ENCODE measurements at places on chromosomes 7 and 10. TPM values are rescaled to one million over a fixed set of nuclear protein-coding genes. Genes with fewer than 3 reads are reported as not detected.

DNA sequence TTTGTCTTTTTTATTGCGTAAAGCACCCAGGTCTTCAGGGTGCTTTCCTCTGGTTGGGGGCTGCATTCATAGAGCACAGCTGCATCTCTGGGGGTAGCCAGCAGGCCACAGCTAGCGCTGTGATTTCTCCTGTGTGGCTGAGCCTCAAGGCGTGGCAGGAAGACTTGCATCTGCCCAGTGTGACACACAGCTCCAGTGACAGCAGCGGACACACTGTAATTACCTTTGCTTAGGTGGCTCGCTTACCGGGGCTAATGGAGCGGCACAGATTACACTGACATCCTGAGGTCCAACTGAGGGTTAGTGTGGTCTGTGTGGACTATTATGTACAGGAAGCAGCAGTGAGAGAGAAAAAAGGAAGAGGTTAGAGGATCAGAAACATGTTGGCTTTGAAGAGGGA, 27.1 kb downstream of the ABCB4 start:
- no peak for DNase-seq

- no peak for DNase-seq
Observed at GRCh38 chr10:126227762-126228134, 160.5 kb downstream of the ADAM12 start.

Gene NKX1-2
- total RNA-seq: not detected

Gene WNT8B
- total RNA-seq: 0.23 TPM

Gene CFAP43
- 0.18 TPM for total RNA-seq

DNA sequence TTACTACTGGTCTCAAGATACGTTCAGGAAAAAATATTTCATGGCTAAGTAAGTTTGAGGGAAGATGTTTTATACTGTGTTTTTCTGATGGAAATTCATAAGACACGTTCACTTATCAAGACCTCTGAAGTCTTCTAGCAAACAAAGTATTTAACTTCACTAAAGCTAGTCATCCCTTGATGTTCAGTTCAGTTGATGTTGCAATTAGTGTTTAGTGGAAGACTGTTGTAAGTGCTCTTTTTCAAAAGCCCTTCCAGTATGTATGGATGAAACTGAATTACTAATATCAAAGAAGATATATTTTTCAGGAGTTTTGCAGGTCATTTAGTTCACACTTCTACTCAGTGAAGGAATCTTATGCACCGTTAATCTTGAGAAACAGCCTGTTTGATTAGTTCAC, 25.1 kb downstream of the CUL1 start:
- DNase-seq: no peak

Gene AGK
- total RNA-seq: 26.4 TPM

Gene NKX2-3
- not detected for total RNA-seq

Gene PAXIP1
- total RNA-seq: 17.5 TPM

DNA sequence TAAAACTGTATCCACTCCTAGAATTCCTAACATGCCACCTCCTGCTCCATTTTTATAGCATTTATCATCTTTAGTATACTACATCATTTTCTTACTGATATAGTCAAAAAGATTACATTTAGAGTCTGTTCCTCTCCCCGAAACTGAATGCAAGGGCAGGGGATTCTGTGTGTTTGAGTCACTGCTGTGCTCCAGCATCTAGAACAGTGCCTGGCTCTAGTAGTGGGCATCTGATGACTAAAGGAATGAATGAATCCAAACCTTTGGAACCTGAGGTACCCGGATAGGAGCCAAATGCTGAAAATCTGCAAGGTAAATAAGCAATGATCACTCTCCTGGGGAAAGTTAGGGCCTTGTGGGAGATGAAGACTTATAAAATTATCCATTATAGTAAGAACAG, 18.9 kb downstream of the GOT1 start:
- no peak for DNase-seq

Gene ALOX5
- 28.2 TPM for total RNA-seq

DNA sequence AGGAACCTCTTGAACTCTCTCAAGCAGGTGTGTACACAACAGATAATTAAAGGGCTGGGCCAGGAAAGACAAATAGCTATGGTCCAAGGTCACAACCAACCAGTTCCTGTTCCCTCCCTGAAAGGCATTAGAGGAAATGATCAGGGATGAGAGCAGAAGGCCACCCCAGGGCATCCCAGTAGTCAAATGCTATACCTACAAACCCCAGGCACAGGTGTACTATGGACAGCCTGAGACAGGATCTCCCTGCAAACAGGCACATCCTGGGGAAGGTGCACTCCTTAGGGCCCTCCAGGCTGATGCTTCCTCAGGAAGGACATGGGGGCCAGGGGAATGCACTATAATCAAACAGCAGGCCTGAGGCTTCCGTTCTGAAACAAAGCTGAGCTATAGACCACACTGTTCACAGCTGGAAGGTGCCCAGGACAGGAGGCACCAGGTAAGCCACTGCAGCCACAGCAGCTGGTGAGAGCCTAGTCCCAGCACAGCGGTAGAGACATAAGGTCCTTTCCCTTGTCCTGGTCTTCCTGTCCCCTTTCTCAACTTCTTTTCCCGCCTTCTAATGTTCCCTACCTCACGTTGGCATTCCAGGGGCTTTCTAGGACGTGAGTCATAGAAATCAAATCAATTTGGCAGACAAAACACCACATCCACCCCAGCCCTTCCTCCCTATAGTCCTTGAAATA, 13.3 kb downstream of the PARP12 start:
- peak; percentile 27 for DNase-seq

Gene PCLO
- total RNA-seq: 0.38 TPM

DNA sequence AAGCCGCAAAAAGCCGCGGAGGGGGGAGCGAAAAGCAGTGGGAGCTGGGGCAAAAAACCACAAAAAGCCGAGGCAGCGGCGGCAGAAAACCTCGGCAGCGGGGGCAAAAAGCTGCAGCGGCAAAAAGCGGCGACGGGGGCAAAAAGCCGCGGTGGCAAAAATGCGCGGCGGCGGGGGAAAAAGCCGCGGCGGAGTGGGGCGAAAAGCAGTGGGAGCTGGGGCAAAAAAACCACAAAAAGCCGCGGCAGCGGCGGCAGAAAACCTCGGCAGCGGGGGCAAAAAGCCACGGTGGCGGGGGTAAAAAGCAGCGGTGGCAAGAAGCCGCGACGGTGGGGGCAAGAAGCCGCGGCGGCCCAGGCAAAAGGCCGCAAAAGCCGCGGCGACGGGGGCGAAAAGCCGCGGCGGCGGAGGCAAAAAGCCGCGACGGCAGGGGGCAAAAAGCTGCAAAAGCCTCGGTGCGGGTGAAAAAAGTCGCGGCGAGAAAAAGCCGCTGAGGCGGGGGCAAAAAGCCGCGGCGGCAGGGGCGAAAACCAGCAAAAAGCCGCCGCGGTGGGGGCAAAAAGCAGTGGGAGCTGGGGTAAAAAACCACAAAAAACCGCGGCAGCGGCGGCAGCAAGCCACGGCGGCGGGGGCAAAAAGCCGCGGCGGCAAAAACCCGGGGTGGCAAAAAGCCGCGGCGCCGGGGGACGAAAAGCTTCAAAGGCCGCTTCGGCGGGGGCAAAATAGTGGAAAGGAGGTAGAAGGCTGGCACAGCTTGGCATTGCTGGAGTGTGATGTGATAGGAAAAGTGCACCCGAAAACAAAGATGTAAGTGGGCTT, 135.9 kb downstream of the ZNF92 start:
- no peak for DNase-seq

GRCh38 chr10:23338155-23338828, 6.3 kb downstream of the C10orf67 start:
- DNase-seq: peak; percentile 68

- DNase-seq: no peak
Observed at GRCh38 chr10:59954296-59954695, 47.9 kb upstream of the CCDC6 start.

Gene SAMD9L
- total RNA-seq: 0.37 TPM

GRCh38 chr10:48455392-48456151, 149.1 kb downstream of the MAPK8 start:
- no peak for DNase-seq

GRCh38 chr10:109726473-109726872, 196.8 kb downstream of the XPNPEP1 start:
- DNase-seq: no peak

DNA sequence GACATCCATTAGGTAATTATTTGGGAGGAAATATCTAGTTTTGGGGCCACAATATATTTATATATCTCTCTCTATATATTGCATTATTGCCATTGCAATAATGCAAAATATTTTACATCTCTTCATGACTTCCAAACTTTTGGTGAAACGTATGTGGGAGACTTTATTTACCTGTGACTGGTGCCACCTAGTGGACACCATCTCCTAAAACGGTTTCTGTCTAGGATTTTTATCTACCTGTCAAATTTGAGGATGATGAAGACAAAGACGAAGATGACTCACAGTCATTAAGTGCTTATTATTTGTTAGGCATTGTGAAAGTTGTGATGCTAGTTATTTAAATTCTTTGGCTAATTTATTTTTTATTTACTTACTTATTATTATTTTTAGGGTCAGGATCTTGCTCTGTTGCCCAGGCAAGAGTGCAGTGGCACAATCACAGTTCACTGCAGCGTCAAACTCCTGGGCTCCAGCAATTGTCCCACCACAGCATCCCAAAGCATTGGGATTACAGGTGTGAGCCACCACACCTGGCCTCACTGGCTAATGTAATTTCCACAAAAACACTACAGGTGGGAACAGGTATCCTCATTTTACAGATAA, 18.7 kb upstream of the CBLL1 start:
- DNase-seq: peak; percentile 85

Gene PAPSS2
- 23.2 TPM for total RNA-seq

GRCh38 chr7:116726713-116727431, 54.9 kb downstream of the MET start:
- no peak for DNase-seq

DNA sequence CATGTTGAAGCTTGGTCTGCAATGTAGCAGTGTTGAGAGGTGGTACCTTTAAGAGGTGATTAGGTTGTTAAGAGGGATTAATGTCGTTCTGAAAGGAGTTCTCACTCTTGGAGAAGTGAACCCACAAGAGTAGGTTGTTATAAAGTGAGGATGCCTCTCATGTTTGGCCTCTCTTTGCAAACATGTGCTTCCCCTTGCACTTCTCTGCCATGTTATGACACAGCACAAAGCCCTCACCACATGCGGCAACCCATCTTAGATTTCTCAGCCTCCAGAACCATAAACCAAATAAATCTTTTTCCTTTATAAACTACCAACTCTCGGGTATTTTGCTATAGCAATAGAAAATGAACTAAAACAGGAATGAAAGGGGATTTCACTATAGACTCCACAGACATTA, 66.3 kb downstream of the KMT2C start:
- no peak for DNase-seq

- no peak for DNase-seq
Observed at GRCh38 chr10:58514111-58514770, 1.6 kb downstream of the BICC1 start.

GRCh38 chr10:30481603-30482002, 47.6 kb downstream of the MAP3K8 start:
- no peak for DNase-seq

Gene HOXA2
- total RNA-seq: 6.6 TPM

Gene LRRC18
- not detected for total RNA-seq

DNA sequence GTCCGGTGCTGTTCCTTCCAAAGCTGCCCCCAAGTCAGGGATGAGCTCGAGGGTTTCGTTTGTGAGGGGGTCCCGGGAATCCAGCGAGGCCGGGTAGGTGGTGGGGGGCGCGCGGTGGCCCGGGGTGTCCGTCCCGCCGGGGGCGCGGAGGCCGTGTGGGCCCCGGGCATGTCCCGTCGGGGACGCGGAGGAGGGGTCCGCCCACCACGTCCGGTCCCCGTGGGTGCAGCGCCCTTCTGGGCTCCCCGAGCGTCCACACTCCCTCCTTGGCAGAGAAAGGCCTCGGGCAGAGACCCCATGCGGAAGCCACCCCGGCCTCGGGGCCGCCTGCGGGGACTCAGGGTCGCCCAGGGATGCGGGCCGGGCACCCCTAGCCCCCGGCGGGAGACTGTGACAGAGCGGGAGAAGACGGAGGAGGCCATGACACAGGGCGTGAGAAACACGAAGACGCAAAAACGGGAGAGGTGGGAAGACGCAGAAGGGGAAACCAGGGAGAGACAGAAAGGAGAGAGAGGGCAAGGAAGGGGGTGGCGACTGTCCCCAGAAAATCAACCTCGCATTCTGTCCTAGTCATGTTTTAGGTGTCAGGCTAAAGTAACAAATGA, 640 bp upstream of the ZNF425 start:
- no peak for DNase-seq

DNA sequence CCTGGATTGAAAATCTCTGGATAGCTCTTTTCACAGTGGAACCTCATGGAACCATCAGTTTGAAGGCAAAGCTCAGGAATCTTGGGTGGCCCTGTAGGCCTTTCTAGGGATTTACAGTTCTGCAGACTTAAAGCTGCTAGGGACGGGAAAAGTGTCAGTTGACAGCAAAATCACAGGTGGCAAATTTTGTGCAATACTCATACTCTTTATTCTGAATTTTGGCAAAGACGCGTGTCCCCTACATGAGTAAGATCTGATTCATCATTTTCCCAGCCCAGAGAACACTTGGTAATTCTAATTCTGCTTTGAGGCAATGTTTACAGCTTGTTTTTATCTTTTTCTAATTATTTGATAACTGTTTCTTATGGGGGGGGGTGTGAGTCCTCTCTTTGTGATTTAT, 3.6 kb downstream of the LRRC17 start:
- no peak for DNase-seq

Gene CPXM2
- total RNA-seq: not detected

Measured in HT-29 (cell line).